ENCODE measurements at places on chromosomes 16 and 17.
A peak's percentile ranks its signal among the peaks of the same experiment; 100 is the strongest.

DNA sequence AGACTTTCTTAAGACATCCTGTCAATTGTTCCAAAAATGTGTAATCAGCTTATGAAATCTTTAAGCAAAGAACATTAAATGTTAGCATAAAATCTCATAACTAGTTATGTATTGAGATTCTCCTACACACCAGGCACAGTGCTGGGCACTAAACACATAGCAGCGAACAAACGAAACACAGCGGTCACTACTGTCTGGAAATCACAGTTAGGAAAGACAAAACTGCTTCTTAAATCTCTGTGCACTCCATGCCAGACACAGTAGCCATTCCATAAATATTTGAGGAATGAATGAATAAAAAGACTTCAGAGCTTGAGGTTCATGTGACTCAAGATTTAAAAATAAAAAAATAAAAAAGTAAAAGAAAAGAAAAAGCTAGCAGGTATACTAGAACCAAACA is 20.1 kb downstream of the TOX3 start:
- DNase-seq, result no peak

DNA sequence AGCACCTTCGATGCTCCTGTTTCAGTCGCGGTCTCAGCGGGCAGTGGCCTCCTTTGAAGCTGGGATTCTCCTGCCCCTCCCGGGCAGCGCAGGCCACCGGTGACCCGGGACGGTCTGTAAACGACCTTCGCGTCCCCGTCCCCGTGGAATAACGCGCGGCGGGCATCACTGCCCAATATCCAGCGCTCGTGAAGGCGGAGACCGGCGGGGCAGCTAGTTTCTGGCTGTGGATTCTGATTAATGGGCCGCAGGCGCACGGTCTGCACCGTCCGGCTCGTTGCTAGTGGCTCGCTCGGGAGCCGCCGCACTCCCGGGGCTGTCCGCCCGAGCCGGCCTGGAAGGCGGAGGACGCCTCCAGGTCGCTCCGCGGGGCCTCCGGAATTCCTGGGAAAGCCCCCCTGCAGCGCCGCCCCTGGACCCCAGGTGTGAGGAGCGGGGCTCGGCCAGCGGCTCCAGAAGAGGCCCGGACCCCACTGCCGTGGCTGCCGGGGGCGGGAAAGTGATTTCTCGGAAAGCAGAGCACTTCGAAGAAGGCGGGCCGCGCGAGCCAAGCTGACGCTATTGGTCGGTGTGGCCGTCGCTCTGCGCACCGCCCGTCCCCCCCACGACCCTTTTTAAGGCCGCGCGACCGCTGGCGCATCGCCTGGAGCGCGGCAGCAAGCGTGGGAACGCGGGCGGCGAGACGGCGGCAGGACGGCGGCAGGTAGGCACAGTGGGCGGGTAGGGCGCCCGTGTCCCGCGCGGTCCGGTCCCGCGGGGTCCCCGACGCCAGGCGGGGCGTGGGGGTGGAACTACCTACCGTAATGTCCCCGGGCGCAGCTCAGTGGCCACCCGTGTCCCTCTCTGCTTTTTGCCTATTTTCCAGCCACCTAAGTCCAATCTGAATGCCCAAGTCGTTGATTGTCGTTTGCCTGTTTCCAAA is at the start of gene IRF8:
Gene IRF8, plus strand, starts transcription at position 642 of the 922 bp plus-strand sequence. CDS start 3,854 bp downstream, outside the sequence.
- DNase-seq, result peak; percentile 58

- peak; percentile 81 for DNase-seq
These were observed 33.7 kb upstream of the KDM8 start for GRCh38 chr16:27169511-27170071.

- no peak for DNase-seq
These were observed 412 bp upstream of the ADGRG3 start for GRCh38 chr16:57667526-57668262.
